ENCODE measurements at places on chromosomes 1 and 21.

DNA sequence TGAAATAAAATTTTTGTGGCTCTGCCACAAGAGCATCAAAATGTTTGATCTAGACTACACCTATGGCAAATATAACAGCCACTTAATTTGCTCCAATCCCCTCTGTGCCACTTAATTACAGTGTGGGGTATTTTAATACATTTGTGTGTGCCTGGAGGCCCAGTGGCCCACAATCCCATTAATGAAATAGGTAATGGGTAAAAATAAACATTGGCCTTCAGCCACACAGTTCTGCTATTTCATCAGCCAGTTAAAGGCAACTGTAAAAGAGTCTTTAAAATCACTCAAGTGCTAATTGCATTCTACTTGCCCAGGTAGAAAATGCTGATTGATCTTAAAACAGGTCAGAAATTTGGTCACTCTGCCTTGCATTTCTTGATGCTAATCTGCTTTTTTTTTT, 151.6 kb upstream of the UBE2U start:
- DNase-seq: no peak

DNA sequence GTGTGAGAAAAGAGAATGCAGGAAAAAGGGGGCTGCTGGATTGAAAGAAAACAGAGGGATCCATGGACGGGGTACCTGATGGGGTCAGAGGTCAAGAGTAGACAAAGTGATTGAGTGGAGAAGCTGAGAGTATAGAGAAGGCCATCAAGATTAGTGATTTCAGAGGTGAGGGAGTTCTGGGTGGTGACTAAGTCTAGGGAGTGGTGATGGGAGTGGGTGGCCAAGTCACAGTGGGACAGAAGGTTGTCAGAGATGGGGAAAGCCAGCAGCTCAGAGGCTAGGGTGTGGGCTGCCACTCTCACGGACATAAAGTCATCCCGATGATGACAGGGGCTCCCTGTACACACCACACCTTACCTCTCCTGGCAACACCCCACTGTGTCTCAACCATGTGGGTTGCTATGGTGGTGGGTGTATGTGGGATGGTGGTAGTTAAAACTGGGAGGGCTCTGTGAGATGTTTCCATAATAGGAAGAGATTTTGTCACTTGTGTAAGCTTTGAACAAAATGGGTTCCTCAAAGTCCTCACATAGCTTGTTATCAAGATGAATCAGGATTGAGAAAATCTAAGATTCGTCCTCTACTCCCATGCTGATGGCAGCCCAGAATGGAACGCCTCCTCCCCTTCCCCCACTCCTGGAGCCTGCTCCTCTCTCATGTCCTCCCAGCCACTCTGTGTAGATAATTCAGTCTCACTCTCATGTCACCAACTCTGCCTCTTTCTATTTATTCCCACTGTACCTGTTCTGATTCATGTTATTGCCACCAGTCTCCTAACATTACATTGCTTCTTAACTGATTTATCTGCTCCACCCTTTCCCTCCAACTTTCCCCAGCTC, 20.3 kb upstream of the CSF1 start:
- no peak for DNase-seq

DNA sequence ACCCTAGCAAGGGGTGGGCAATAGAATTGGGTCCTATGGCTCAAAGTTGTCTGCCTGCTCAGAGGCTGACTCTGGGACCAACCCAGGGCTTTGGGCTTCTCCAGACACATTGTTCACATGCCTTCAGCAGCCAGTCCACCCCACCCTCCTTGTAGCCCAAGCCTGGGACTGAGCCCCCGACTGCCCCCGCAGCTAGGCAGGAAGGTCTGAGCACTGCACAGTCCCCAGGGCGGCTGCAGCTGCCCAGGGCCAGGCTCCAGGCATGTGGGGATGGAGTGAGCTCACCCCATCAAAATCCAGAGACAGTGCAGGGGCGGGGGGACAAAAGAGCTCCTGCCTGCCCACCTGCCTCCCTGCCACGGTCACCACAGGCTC, 35.6 kb downstream of the HSPG2 start:
- peak; percentile 83 for DNase-seq

DNA sequence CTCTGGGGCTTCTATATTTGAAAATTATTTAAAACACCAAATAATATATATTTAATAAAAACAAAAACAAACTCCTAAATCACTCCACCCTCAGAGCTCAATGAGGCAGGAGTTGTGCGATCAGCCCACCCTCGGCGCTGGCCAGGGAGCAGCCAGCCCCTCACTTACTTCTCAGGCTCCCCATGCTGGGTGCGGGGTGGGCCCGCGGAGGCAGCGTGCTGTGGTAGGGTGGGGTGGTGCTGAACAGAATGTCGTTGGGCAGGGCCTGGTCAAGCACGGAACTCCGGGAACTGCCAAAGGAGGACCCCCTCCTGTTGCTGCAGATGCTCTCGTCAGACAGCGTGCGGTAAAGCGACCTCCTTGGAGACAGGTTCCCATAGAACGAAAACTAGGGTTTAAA, 204.5 kb downstream of the SIPA1L2 start:
- no peak for DNase-seq

- no peak for DNase-seq
Observed at GRCh38 chr1:244760471-244760870, 75.0 kb upstream of the COX20 start.

DNA sequence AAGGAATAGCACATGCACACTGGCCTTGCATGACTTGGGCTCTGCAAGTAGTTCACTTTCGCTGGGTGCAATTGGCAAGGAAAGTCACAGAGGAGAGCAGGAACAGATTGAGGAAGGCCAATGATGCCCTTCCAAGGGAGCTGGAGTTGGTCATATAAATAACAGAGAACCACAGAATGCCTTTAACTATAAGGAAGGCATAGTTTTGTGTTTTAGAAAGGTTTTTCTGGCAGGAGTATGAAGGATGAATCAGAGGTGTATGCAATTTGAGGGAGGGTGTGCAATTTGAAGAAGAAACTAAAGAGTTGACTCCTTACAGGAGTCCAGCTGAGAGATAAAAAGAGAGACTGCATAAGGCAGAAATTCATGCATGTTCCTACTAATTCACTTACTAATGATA, 112.1 kb downstream of the PHTF1 start:
- DNase-seq: peak; percentile 8

DNA sequence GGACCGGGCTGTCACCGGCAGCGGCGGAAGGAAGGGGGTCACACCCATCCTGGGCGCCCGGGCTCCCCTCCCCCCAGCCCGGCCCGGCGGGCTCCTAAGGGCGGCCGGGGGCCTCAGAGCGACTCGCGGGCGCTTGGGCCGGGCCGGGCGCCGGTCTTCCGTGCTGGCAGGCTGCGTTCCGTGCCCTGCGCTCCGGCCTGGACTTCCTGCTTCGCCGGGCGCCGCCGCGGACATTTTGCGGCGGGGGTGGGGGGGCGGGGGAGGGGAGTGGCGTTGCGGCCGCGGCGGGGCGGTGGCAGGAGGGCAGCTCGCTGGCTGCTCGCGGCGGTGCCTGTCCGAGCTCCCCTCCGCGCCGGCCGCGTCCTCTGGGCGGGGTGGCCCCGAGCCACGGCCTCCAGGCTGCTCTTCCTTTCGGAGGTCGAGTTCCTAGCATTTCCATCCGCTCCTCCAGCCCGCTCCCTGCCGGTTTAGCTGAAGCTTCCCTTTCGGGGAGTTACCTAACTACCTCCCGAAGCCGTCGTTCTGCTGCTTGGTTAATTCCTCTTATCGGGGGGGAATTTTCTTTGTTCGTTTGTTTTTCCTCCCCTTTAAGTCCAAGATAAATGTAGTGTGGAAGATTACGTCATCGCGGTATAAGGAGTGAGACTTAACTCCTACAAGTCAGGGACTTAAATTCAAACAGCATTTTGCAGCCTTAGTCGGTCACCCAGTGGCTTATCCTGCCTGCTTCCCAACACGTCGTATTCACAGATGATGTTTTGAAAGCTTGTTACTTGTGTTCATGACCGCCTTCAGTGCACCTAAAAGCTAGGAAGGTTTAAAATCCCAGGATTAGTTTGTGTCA, 730 bp downstream of the CDC42 start:
- DNase-seq: peak; percentile 77

DNA sequence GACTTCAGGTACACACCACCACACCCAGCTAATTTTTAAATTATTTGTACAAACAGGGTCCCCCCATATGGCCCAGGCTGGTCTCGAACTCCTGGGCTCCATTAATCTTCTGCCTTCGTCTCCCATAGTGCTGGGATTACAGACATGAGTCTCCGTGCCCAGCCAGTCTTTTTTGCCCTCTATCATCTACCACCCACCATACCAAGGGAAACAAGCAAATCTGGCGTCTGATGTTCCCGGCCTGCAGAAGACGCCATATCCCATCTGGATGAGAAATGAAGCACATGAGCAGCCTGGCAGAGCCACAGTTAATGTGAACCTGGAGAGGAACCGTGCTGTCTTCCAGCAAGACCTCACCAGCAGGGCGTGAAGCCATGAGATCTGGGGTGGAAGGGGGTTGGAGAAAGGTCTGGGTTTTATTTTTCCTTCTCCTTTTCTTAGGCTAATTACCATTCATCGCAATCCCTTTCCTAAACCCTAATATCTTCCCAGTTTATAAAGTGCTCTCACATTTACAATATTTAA, 1.8 kb upstream of the PRELP start:
- DNase-seq: no peak

DNA sequence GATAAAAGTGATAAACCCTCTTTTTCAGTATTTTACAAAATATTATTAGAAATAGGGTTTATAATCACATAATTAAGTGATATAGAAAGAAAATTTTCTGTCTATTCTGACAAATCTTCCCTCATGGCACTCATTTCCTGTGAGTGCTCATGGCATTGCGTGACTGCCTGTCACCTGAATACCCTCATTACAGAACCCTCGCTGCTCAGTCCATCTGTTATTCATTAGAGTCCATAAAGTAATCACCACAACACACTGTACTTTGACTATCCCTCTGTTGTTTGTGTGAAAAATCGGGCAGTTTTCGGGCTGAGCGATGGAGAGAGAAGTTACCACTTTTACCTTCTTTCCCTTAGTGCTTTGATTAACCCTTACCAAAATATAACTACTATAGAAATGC, 100.4 kb upstream of the BRINP3 start:
- peak; percentile 38 for DNase-seq

GRCh38 chr1:77929806-77930205, 41.4 kb downstream of the NEXN start:
- DNase-seq: no peak

DNA sequence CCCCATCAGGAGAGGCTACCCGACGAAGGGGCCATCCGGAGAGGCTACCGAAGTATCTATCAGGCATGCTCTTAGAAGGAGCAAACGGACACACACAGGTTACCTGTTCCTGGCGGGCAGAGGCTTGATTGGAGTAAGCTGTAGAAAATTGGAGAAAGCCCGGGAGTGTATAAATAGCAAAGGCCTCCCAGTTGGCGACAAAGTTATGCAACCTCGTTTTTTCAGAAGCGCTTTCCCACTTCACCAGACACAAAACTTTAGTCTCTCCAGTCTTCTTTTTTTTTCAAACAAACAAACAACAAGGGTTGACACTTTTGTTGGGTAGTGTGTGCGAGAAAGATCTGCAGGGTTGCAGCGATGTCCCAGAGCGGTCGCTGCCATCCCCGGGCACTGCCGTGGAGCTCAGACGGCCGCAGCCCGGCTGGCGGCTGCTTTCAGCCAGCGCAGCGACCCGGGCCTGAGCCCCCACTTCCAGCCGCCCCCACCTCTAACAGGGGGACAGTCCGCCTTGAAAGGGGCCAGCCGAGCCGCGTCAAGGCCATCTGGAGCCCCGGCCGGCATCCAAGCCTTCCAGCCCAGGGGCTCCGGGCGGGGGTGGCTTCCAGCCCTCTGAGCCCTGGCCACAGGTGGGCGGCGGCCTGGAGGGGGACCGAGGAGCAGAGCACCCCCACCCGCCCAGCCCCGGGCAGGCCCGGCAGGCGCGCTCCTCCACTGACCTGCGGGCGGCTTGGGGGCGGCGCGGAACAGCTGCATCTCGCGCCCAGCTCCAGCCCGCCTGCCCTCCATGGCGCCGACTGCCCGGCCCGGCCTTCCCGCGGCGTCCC, 616 bp downstream of the MCOLN3 start:
- no peak for DNase-seq

DNA sequence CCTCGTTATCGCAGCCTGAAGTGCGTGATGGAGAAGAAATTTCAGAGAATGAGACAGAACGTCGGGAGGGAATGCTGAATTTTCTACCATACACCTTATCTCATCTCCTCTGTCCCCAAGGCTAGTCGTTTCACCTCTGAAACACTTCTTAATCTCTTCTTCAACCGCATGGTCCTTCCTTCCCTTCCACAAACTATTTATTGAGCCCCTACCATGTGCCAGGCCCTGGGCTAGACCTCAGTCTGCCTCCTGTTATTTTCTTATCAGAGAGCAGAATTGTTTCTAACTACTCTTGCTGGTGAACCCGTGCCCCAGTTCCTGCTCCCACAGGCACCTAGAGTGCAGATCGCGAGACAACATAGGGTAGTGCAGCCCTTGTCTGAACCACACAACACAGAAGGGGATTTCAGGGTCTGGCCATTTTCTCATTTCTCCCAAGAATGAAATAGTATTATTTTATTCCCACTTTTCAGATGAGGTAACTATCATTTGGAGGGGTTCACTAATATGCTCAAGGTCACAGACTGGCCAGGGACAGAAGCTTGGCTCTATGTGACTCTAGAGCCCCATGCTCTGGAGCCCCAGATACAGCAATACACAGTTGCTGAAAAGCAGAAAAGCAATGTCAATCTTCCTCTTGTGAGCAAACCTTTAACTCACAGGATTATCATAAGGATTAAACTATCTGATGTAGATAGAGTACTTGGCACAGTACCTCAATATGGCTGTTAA, 598 bp upstream of the ADIPOR1 start:
- no peak for DNase-seq

GRCh38 chr1:168843950-168844349, 114.9 kb upstream of the DPT start:
- DNase-seq: no peak

- DNase-seq: no peak
Observed at GRCh38 chr1:231407547-231408396, 14.3 kb downstream of the EGLN1 start.

DNA sequence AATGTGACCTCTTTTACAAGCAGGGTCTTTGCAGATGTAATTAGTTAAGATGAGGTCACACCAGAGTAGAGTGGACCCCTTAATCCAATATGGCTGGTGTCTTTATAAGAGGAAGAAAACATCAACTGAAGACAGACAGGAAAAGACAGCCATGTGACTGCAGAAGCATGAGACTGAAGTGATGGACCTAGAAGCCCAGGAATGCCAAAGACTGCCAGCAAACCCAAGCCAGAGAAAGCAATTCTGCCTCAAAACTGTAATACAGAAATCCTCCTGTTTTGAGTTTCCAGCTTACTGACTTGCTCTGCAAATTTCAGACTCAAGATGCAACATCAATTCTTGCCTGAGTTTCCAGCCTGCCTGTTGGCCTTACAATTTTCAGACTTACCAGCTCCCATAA, 17.3 kb downstream of the ENAH start:
- DNase-seq: peak; percentile 29

- no peak for DNase-seq
Observed at GRCh38 chr1:57311411-57311810, 112.4 kb downstream of the DAB1 start.

DNA sequence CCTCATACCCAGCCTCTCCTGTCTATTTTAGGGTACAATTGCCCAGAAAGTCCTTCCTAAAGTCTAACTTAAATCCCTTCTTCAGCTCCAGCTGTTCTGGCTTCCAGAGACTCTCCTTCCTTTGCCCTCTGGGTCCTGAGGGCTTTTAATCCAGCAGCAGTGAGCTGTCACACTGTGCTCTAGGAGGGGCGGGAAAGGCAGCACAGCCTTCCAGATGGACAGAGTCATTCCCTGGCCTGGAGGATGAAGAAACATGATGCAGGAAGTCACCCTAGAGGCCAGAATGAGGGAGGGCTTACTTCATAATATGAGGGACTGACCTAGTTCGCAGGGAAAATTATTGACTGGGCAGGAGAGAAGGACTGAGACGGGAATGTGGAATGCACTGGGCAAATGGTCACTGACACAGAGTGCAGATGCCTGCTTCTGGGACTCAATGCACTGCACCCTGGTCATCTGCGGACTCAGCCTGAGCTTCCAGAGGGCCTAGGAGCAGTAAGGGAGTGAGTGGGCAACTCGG, 1.3 kb downstream of the SH2D2A start:
- DNase-seq: peak; percentile 68
